Neural crest cell (in vitro differentiated cells): ENCODE measurements at places on chromosomes 13 and 19. TPM values are rescaled to one million over a fixed set of nuclear protein-coding genes. Genes with fewer than 3 reads are reported as not detected.

- H3K4me1 ChIP-seq: peaks cover 21% of the 10 kb centered on the region
- no peaks in the 10 kb centered on the region for H3K36me3 ChIP-seq
- no peak overlapping the region for H3K27ac ChIP-seq
- no peaks in the 10 kb centered on the region for H3K27me3 ChIP-seq
- DNase-seq: no peak
Observed at GRCh38 chr19:35046461-35046860, 4.9 kb downstream of the HPN start.

- H3K4me1 ChIP-seq: peaks cover 24% of the 10 kb centered on the region
- peaks cover 6% of the 10 kb centered on the region for H3K27me3 ChIP-seq
Observed at GRCh38 chr13:52879950-52880741, 31.7 kb upstream of the PCDH8 start.

GRCh38 chr13:46565808-46566750, 13.1 kb downstream of the LRCH1 start:
- H3K27me3 ChIP-seq: no peaks in the 10 kb centered on the region
- H3K4me3 ChIP-seq: no peak overlapping the region
- DNase-seq: no peak
- H3K36me3 ChIP-seq: no peaks in the 10 kb centered on the region
- H3K4me1 ChIP-seq: peaks cover 23% of the 10 kb centered on the region

DNA sequence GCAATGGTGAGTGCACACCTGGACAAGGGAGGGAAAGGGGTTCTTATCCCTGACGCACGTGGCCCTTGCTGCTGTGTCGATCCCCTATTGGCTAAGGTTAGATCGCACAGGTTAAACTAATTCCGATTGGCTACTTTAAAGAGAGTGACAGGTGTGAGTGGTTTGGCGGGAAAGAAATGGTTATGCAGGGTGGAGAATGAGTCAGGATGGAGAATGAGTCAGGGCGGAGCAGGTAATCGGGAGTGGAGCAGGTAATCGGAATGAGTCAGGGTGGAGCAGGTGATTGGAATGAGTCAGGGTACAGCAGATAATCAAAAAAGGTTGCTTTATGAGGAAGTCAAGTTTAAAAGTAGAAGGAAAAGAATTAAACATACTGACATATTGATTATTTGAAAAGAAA, 24.4 kb upstream of the SIAH3 start:
- H3K4me1 ChIP-seq: peaks cover 33% of the 10 kb centered on the region
- no peak for DNase-seq
- peak overlapping the region; percentile 81 for H3K27ac ChIP-seq
- no peak overlapping the region for H3K4me3 ChIP-seq
- H3K27me3 ChIP-seq: no peaks in the 10 kb centered on the region
- no peaks in the 10 kb centered on the region for H3K36me3 ChIP-seq

DNA sequence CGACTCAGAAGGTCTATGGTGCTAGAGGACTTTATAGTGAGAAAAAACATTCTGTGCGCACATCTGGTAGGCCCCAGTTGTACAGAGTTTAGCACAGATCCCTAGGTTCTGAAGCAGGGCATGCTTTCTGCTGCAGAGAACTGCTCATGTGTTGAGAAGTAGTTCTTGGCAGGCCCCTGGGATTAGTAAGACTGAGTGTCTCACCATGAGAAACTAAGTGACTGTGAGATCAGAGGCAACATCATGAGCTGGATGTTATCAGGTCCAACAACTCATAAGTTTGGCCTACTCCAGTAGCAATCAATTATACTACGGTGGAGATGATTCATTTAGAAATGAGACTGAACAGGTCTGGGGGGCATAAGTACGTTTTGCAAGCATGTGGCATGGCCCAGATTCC, 507.4 kb upstream of the KLF12 start:
- no peak overlapping the region for H3K27ac ChIP-seq
- no peaks in the 10 kb centered on the region for H3K4me1 ChIP-seq
- no peak for DNase-seq
- no peak overlapping the region for H3K4me3 ChIP-seq

DNA sequence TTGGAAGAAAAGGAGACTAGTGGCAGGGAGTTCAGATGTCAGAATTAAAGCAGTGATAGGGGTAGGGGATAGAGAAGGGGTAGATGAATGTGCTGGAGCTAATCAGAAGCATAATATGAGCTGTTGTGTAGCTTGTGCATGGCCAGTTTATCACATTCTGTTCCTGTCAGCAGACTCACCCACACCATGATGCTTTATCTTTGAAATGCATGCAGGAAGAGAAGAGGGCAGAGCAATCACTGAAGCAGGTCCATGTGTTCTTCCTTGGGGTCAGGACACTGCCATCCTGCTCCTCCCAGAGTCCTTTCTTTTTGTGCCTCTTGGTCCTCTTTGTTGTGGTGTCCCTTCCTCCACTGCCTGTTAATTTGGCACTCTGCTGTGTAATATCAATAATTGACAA, 5.8 kb downstream of the CHAMP1 start:
- H3K27me3 ChIP-seq: no peaks in the 10 kb centered on the region
- H3K4me3 ChIP-seq: peak overlapping the region; percentile 8
- H3K36me3 ChIP-seq: peaks cover 42% of the 10 kb centered on the region
- peaks cover 45% of the 10 kb centered on the region for H3K4me1 ChIP-seq

- H3K27ac ChIP-seq: no peak overlapping the region
- H3K4me3 ChIP-seq: no peak overlapping the region
- H3K4me1 ChIP-seq: peaks cover 6% of the 10 kb centered on the region
- peaks cover 29% of the 10 kb centered on the region for H3K36me3 ChIP-seq
Observed at GRCh38 chr19:46390121-46390858, 23.1 kb downstream of the CCDC8 start.

- H3K4me1 ChIP-seq: no peaks in the 10 kb centered on the region
- no peak overlapping the region for H3K27ac ChIP-seq
- DNase-seq: no peak
- no peaks in the 10 kb centered on the region for H3K36me3 ChIP-seq
- H3K27me3 ChIP-seq: peaks cover 16% of the 10 kb centered on the region
Observed at GRCh38 chr13:26538363-26539317, 18.8 kb upstream of the WASF3 start.

- H3K4me1 ChIP-seq: peaks cover 5% of the 10 kb centered on the region
- no peak overlapping the region for H3K27ac ChIP-seq
- no peaks in the 10 kb centered on the region for H3K36me3 ChIP-seq
- H3K4me3 ChIP-seq: no peak overlapping the region
- peaks cover 53% of the 10 kb centered on the region for H3K27me3 ChIP-seq
Observed at GRCh38 chr19:4144666-4145249, 8.7 kb upstream of the CREB3L3 start.

DNA sequence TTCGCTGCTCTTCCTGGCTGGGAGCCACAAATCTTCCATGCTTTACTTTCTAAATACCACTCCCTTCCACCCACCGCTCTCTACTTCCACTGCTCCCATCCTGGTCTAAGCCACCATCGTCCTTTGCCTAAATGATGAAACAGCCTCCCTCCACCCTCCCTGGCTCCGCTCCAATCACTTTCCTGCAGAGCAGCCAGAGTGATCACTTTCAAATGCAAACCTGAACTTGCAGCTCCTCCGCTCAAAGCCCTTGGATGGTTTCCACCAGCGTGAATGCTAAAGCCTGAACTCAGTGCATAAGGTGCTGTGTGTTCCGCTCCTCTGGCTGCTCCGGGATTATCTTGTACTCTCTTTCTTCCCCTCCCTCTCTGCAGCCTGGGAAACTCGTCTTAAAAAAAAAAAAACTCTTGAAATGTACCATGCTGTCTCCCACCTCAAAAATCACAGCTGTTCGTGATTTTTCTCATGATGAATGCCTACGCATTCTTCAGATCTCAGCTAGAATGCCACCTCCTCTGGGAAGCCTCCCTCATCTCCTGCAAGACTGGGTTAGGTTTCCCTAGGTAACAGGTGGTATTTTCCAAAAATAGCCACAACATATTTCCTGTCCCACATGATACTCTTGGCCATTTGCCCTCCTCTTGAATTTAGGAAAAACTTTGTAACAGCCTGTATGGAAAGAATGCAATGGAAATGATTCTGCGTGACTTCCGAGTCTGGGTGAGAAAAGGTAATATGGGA, 3.7 kb upstream of the SIN3B start:
- H3K36me3 ChIP-seq: no peaks in the 10 kb centered on the region
- H3K27ac ChIP-seq: no peak overlapping the region
- peak overlapping the region; percentile 44 for H3K4me3 ChIP-seq
- H3K27me3 ChIP-seq: peaks cover 37% of the 10 kb centered on the region
- peaks cover 29% of the 10 kb centered on the region for H3K4me1 ChIP-seq
- DNase-seq: no peak

DNA sequence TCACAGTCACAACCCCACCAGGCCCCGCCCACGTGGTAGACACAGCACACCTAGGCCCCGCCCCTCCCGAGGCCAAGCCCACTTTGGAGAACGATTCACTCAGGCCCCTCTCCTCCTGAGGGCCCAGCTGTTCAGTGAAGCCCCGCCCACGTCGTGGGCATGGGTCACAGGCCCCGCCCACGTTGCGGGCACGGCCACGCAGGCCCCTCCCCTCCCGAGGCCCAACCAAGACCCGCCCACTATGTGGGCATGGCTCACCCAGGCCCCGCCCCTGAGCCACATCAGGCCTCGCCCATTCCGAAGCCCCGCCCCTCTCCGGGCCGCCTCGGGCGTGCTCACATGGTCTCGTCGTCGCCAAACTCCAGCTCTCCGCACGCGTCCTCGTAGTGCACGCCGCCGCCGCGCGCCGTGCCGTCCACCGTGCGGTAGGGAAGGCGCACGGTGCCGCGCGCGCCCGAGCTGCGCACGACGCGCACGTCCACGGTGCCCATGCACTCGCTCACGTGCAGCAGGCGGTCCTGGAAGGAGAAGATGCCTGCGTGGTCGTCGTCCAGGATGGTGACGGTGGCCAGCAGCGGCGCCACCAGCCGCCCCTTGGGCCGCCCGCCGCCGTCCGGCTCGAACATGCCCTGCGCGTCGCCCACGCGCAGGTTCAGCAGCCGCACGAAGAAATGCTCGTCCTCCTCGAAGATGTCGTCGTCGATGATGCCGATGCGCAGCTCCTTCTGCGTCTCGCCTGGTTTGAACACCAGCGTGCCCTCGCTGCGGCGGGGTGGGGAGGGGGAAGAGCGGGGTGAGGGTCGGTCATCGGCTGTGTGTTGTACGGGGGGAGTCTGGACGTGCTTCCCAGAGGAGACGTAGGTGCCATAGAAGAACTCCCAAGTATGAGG, 24.0 kb downstream of the SLC8A2 start:
- H3K27ac ChIP-seq: no peak overlapping the region
- DNase-seq: peak; percentile 70
- no peak overlapping the region for H3K4me3 ChIP-seq

- no peak for DNase-seq
- H3K36me3 ChIP-seq: peaks cover 33% of the 10 kb centered on the region
Observed at GRCh38 chr13:112790735-112791641, 101.2 kb downstream of the ATP11A start.

DNA sequence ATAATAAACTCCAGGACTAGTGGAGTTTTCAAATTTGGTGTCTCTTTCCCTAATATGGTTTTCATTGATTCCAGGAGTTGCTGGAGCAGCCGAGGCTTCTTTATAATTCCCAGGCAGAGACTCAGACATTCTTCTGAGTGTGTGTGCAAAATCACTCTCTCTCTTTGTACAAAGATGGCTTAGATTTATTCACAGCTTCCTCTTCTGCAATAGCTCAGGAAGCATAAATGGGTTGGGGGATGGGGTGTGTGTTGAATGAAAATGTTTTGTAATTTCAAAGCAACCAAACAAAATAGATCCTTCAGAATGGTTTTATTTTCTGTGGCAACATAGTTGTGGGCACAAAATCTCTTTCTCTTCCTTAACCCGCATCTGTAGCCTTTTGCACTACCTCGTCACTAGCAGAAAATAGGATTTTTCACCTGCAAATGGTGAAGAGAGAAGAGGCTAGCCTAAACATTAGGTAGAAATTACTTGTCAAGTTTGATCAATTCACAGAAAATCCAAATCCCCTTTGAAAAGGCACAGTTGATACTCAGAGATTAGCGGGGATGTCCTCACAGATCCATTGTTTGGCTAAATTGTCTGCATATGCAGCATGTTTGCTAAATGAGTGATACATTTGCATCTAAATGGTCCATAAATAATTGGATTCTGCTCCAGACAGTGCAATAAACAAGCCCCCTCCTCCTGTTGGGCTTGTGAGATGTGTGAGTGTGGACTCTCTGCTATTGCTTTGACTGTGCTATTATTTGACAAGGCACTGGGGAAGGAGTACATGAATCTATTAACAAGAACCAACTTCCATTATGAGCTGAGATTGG, 66.7 kb downstream of the CBY2 start:
- no peak for DNase-seq
- no peaks in the 10 kb centered on the region for H3K36me3 ChIP-seq
- H3K4me3 ChIP-seq: peak overlapping the region; percentile 5
- H3K27me3 ChIP-seq: no peaks in the 10 kb centered on the region

GRCh38 chr19:21094347-21095025, 12.5 kb downstream of the ZNF714 start:
- peaks cover 36% of the 10 kb centered on the region for H3K36me3 ChIP-seq
- H3K27ac ChIP-seq: no peak overlapping the region
- no peak for DNase-seq
- no peaks in the 10 kb centered on the region for H3K27me3 ChIP-seq
- H3K4me1 ChIP-seq: peaks cover 17% of the 10 kb centered on the region

DNA sequence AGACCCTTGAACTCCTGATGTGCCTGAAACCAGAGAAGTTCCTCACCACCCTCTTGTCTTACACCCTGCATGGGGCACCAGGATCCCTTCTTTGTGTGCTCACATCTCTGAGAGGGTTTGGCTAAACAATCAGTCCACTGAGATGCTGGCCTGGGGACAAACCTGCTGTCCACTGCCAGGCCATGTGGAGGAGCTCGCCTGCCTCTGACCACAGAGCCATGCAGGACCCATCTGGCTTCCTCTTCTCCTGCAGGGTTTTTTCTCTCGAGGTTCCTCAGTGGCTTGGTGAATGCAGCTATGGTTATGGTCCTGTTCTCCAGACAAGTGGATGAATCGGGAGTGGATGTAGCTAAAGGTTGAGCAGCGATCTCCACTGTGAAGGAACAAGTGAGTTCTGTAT, 49.1 kb upstream of the MEDAG start:
- H3K36me3 ChIP-seq: no peaks in the 10 kb centered on the region
- H3K27ac ChIP-seq: no peak overlapping the region
- H3K4me1 ChIP-seq: peaks cover 11% of the 10 kb centered on the region
- H3K27me3 ChIP-seq: no peaks in the 10 kb centered on the region
- no peak for DNase-seq
- no peak overlapping the region for H3K4me3 ChIP-seq

Gene ZSCAN1
- 7.1 and 7.6 TPM in 2 replicates for total RNA-seq

Gene IGFL1
- total RNA-seq: not detected in 2 replicates

Gene TTC9B
- 1.7 and 2.5 TPM in 2 replicates for total RNA-seq

Gene LPAR2
- total RNA-seq: 115 and 116 TPM in 2 replicates

Gene FCAR
- total RNA-seq: not detected in 2 replicates

Gene NLRP11
- not detected in 2 replicates for total RNA-seq

Gene SIGLEC9
- total RNA-seq: not detected in 2 replicates
